ENCODE measurements at places on chromosomes 2 and 18.

GRCh38 chr2:101036562-101036961 is 34.5 kb downstream of the RPL31 start:
- no peak for DNase-seq

DNA sequence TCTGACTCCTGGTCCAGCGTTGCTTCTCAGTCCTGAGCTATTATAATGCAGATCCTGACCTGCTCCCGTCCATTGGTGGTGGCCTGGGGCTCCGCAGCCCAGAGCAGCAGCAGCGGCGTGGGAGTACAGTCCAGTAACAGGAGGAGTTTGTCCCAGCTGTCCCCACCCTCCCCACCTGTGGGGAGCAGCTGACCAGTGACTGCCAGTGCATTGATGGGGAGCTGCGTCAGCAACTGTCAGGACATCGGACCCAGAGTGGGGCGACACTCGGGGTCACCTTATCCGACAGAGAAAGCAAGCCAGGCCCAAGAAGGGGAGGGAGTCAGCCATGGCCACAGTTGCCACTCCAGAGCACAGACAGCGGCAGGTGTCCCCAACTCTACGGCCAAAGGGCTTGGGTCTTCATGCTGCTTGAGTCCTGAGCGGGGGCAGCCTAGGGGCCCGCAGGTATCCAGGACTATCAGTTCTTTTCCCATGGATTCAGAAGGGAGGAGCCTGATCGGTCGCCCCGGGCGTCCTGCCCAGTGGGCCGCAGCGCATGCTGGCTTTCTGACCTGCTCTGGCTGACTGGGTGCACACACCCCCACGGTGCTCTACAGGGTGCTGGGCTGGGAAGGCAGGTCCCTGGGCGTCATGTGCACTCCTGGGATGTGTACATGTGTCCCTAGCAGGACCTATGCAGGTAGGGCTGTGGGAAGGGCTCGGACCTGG is 29.7 kb downstream of the DNMT3A start:
- no peak for DNase-seq

- no peak for DNase-seq
These were observed 103.7 kb upstream of the MEIS1 start for GRCh38 chr2:66331176-66331575.

GRCh38 chr18:34659579-34660517 is 50.2 kb upstream of the DTNA start:
- DNase-seq: no peak

- DNase-seq: no peak
These were observed 278.1 kb upstream of the ZEB2 start for GRCh38 chr2:144798034-144798433.

DNA sequence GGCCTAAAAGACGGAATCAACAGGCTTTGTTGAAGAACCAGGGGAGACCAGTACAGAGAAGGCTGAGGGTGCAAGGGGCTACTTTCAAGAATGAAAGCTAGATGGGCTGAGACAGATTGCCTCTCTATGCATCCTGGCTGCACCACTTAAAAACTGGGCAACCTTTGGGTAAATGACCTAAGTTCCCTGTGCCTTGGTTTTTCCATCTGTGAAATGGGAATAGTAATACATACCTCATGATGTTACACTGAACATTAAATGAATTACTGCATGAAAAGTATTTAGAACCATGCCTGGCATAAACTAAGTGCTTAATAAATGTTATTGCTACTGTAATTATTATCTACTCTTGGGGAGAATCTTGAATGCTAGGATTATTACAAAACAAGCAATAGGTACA is 106.5 kb downstream of the PRKCE start:
- no peak for DNase-seq

DNA sequence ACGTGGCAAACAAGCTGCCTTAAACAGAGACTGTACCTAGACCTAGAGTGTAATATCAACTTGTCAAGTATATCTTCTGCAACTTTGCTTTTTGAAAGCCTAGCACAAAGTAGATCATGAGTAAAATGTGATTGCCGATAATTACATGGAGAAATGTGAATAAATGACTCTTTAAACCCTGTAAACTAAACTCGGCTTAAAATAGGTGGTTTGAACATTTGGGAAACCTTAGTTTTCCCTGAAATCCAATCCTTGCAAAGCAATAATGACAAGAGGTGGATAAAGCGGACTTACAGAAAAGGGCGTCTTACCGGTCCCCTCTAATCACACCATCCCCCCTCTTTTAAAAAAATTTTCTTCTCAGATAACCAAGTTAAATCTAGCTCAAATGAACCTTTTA is 549 bp upstream of the PSMD14 start:
- DNase-seq: no peak

GRCh38 chr2:105604938-105605337 is 139.8 kb upstream of the NCK2 start:
- no peak for DNase-seq

DNA sequence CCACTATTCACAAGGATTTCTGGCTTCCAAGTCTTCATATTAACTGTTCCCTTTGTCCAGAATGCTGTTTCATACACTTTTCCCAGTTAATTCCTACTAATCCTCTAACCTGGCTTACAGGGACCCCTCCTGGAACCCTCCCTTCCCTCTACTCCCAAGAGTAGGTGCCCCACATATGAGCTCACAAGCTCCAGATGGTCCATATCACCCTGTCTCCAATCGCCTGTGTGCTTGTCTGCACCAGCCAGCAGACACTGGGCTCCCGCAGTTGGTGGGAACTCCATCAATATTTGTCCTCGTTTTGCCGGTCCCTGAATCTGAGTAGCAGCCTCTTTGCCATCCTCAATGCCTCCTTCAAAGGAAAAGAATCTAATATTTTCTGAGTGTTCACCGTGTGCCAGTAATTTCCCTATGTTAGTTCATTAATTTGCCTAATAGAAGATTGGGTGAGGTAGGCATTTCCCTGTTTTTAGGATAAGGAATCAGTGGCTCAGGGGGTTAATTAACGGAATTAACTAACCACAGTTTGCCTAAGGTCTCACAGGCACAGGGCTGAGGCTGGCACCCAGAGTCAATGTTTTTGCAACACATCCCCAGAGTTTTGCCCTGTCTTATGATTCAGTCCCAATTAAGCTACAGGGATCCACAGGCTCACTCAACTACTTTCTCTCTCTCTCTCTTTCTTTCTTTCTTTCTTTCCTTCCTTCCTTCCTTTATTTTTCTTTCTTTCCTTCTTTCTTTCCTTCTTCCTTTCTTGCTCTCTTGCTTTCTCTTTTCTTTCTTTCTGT is 141.6 kb upstream of the CYP1B1 start:
- no peak for DNase-seq

GRCh38 chr2:221567231-221567760 is 4.8 kb downstream of the EPHA4 start:
- DNase-seq: no peak

DNA sequence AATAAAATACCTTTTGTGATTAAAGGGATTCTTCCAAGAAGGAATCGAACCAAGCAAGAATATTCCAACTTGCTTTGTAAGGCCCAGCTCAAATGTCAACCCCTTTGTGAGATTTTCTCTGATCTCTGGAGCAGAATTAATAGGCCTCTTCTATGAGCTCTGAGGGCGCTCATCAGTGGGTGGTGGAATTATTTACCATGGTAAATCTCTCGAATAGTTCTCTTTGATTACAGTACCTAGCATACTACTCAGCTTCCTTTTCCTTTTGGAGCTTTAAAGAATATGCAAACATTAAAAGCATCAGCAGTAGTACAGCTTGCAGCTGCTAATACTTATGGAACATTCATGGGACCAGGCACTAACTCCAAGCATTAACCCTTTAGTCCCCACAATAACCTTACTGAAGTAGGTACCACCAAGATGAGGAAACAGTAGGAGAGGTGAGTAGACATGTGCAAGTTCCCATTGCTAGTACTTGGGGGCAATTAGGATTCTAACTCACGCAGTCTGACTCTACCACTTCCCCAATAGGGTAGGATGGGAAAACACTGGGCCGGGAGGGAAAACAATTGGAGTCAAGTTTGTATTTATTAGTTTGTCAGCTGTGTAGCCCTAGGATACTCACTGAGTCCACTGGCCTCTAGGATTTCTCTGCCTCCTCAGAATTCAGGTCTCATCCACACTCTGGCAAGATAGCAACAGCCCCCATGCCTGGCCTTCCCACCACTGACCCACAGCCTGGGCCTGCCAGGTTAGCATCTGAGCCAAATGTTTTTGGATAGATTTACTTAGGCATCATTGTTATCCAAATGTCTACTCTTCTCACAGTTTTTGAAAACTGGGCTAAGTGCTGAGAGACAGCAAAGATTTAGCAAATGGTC is 21.7 kb downstream of the ADD2 start:
- no peak for DNase-seq

- no peak for DNase-seq
These were observed 5.8 kb upstream of the MARCHF7 start for GRCh38 chr2:159706385-159706980.
